B cell (primary cell): ENCODE measurements at places on chromosomes 1 and 21. TPM values are rescaled to one million over a fixed set of nuclear protein-coding genes. Genes with fewer than 3 reads are reported as not detected.

DNA sequence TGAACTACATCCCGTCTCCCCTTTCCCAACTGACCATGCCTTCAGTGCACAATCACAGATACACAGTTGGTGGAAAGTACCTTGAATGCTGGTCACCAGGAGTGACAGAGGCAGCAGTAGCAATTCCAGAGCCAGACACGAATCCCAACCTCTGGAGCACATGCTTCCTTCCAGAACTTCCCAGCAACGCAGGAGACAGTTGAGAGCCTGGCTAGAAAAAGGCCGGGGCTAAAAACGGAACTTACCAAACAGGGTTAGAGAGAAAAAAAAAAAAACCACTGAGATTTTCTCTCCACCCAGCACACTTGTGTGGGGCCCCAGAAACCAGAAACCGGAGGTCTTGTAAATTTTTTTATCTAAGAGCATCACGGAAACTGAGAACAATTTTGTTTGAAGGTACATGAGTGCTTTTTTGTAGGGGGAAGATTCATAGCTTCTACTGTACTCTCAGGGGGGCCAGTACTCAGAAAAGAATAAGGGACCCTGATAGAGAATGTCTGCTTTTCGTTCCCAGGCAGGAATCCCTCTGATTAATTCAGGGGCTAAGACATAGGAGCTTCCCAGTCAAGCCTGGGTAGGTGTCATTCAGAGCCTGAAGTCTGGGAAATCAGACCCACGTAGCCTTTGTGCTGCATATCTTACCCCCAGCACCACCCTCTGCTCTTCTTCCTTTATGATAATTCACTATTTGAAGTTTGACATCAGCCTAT is at the start of gene CD48:
Gene CD48 (minus strand): TSS at position 221 of the 710 bp plus-strand sequence. CDS start 59 bp downstream, at position 162.
- peak; percentile 80 for DNase-seq
- H3K27me3 ChIP-seq, result no peaks in the 10 kb centered on the region
- peaks cover 62% of the 10 kb centered on the region for H3K4me1 ChIP-seq
- H3K4me3 ChIP-seq, result peak within 1 kb of the TSS; percentile 87

GRCh38 chr1:59315529-59316463 is 18.9 kb downstream of the FGGY start:
- H3K27me3 ChIP-seq, result no peaks in the 10 kb centered on the region
- no peak for DNase-seq
- no peaks in the 10 kb centered on the region for H3K36me3 ChIP-seq
- no peaks in the 10 kb centered on the region for H3K4me1 ChIP-seq
- H3K27ac ChIP-seq, result no peak overlapping the region

GRCh38 chr1:168742386-168742785 is 13.4 kb upstream of the DPT start:
- no peaks in the 10 kb centered on the region for H3K27me3 ChIP-seq
- H3K4me1 ChIP-seq, result no peaks in the 10 kb centered on the region
- H3K36me3 ChIP-seq, result no peaks in the 10 kb centered on the region
- H3K27ac ChIP-seq, result no peak overlapping the region
- H3K4me3 ChIP-seq, result no peak overlapping the region

DNA sequence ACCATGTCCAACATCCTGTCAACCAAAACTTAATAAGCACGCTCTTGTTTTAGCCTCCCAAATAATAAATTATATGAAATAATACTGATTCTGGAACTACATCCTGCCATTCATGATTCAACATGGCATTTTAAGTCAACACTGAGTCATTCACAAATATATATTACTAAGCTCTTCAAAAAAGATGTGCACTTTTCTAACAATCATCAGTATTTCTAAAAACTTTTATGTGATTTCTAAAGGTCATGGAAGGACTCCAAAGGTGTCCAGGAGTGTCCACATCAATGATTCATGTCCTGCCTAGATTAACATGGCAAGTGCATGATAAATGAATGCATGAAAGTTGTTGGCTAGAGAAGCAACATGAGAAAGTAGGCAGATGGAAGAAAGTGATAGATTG is 51.6 kb downstream of the NEGR1 start:
- no peak overlapping the region for H3K27ac ChIP-seq
- no peak for DNase-seq
- no peaks in the 10 kb centered on the region for H3K4me1 ChIP-seq
- no peaks in the 10 kb centered on the region for H3K27me3 ChIP-seq
- no peaks in the 10 kb centered on the region for H3K36me3 ChIP-seq

The NR1I3 gene
- polyA plus RNA-seq, result not detected in 2 replicates

The INAVA gene
- 0.06 and 0.07 TPM in 2 replicates for polyA plus RNA-seq

The KCNE2 gene
- not detected in 2 replicates for polyA plus RNA-seq
